Right renal cortex interstitium (tissue), 3 donors: ENCODE measurements at places on chromosomes 16 and 17. TPM values are rescaled to one million over a fixed set of nuclear protein-coding genes. Genes with fewer than 3 reads are reported as not detected.

- DNase-seq = no peak
Observed at GRCh38 chr17:12546983-12547382, 118.7 kb upstream of the MYOCD start.

GRCh38 chr16:70465999-70466804 lies 11.8 kb downstream of the FCSK start:
- DNase-seq = no peak

GRCh38 chr16:81499576-81500380 lies 55.2 kb downstream of the CMIP start:
- no peak for DNase-seq

- no peak for DNase-seq
Observed at GRCh38 chr17:38748892-38749222, 721 bp upstream of the PCGF2 start.

- no peak for DNase-seq
Observed at GRCh38 chr17:51425773-51426172, 165.4 kb downstream of the UTP18 start.

DNA sequence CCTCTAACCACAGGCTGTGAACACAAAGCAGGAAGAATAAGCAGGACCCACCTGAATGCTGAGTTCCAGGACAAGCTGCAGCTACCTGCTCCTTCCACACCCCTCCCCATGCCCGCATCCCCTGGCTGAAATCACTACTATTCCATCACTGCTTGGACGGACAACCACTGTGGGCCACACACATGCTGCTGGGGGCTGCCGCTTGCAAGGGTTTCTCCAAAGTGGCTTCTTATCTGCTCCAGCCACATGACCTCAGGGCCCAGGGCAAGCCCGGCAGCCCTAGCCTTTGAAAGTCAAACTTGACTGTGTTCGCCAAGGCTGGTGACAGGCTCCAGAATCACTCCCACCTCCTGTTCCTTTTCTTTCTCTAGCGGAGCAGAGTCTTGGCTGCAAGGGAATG lies 18.4 kb downstream of the FA2H start:
- DNase-seq = no peak

DNA sequence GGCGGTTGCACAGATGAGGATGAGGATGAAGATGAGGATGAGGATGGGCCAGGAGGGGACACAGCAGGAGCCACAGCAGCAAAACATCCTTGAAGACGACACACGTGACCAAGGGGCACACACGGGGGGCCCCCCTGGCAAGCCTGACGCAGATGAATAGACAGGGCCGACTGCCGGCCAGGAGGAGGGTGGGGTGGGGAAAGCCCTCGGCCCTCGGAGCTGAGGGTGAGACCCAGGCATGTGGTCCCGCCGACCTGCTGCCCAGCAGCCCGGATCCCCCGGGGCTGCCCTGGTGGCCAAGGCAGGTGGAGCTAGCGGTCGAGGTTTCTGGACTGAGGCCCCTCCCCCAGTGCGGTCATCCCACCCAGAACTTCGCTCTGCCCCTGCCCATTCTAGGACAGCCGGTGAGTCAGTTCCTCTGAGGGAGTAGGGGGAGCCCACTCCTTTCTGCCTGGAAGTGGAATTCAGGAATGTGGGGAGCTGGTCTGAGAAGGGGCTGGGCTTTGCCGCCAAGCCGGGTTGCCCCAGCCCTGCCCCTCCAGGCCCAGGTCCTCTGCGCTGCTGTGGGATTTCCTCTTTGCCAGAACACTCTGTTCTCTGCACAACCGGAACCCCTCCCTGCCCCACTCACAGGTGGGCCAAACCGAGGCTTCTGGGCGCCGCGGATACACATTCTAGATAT lies 9.9 kb downstream of the CYGB start:
- no peak for DNase-seq

- no peak for DNase-seq
Observed at GRCh38 chr17:77288115-77288619, 147.4 kb downstream of the SEC14L1 start.

DNA sequence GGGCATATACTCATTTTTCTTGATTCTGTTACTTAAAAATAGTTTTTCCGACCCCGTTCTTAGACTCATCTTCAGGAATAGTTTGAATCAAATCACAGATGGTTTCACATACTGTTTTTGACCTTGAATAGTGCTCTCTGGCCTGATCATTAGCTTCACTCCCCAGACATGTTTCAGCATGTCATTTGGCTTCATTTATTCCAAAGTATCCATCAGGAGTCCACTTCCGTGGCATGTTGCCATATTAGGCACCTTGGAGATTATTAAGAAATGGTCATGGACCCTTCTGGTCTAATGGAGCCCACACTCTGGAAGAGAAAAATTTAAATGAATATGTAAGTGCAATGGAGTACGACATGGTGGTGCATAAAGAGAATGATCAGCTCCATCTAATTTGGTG lies 222.3 kb downstream of the FTO start:
- DNase-seq = no peak

GRCh38 chr16:71242036-71242435 lies 11.5 kb upstream of the HYDIN start:
- DNase-seq = no peak

- no peak for DNase-seq
Observed at GRCh38 chr16:85524630-85525419, 88.3 kb upstream of the GSE1 start.

- no peak for DNase-seq
Observed at GRCh38 chr16:595094-595528, 5.2 kb downstream of the RAB40C start.

DNA sequence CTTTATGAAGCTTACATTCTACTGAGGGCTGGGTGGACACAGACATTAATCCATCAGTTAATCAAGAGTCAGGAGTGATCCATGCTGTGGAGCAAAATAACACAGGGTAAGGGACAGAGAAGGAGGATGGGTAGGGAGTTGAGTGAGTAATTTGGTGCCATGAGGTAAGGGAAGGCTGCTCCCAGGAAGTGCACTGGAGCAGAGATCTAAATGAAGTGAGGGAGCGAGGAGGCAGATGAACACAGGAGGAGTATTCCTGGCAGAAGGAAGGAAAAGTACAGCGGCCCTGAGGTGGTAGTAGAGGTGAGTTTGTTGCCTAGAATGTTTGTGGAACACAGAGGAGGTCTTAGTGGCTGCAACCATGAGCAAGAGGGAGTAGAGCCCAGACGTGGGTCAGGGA lies 34.8 kb downstream of the ASIC2 start:
- DNase-seq = no peak

GRCh38 chr17:67443931-67444595 lies 67.0 kb downstream of the PITPNC1 start:
- DNase-seq = no peak

- no peak for DNase-seq
Observed at GRCh38 chr16:24163935-24164334, 92.2 kb upstream of the CACNG3 start.

DNA sequence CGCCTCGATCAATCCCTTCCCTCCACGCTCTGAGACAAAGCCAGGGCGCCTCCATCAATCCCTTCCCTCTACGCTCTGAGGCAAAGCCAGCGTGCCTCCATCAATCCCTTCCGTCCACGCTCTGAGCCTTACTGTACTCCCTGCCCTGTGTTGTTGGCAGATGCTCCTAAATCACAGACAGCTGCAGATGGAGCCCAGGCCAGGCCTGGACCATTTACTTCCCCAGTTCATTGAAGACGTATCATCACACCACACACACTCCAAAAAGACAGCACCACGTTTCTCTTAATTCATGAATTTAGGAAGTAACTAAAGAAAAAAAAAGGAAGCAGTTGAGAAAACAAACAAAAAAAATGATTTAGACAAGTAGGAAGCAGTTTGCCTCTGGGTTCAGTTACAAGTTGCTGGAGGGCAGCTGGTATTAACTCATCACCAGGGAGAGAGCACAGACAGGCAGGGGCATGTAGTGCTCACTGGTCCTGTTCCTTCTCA lies 7.4 kb upstream of the CD300LD start:
- DNase-seq = no peak

DNA sequence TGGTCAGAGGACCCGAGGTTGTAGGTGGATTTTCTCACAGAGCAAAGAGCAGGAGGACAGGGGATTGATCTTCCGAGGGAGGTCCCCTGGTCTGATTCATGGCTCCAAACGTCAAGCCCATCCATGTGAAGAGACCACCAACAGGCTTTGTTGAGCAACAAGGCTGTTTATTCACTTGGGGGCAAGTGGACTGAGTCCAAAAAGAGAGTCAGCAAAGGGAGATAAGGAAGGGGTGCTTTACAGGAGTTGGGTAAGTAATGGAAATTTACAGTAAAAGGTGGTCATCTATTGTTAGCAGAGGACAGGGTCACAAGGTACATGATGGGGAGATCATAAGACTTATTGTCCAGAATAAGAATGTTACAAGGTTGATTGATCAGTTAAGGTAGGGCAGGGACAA lies 2285.8 kb downstream of the TP53TG3F start:
- no peak for DNase-seq

DNA sequence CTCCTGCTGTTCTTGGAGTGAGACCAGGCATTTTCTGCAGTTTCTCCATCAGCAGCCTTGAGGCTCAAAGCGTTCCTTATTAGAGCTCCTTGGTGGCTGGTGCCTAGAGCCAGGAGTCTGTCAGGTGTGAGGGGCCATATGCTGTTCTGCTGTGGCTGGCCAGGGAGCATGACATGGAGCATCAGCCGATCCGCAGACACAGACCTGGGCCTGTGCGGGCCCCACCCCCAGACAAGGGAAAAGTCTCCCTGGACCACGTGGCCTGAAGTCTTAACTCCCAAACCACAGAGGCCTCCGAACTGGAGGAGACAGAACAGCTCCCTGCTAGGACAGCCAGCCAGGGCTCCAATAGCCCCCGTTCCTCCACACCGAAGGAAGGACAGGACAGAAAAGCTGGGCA lies 162.7 kb upstream of the CIBAR2 start:
- DNase-seq = no peak

GRCh38 chr17:81039854-81040758 lies 5.2 kb downstream of the BAIAP2 start:
- no peak for DNase-seq

DNA sequence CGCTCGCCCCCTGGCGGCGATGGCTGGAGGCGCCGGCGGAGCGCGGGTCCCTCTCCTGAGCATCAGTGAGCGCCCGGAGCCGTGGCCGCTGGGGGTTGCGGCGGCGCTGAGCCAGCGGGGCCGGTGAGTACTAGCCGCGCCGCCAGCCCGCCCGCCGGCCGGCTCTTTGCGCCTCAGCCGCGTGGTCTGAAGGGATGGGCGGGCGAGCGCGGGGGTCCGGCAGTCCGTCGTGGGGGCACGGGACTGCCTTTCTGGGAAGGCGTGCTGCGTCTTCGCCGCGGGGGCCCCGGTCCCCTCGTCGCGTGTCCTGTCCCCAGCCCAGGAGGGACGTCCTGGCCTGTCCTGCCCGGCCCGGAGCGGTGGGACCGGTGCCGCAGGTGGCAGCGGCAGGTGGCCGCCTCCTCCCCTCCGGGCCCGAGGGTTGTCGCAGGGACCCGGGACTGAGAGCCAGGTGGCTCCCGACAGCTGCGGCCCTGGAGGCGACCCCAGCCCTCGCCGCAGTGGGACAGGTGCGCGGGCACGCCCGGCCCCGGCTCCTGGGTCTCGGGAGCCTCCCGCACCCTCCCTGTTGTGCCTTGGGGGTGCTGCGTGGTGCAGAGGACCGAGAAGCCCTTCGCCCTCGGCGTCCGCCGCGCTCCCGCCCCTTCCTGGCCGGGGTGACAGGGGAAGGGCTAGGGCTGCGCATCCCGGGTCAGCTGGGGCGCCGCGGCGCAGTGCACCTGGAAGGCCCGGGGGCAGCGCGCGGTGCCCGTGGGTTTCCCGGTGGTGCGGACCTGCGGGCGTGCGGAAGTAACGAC lies at the start of gene SPECC1:
Gene SPECC1, plus strand, starts transcription at position 58 of the 797 bp plus-strand sequence. CDS start 87,293 bp downstream, outside the sequence.
- peak; percentile 58 for DNase-seq

GRCh38 chr16:10776280-10776679 lies 32.6 kb downstream of the NUBP1 start:
- DNase-seq = no peak

DNA sequence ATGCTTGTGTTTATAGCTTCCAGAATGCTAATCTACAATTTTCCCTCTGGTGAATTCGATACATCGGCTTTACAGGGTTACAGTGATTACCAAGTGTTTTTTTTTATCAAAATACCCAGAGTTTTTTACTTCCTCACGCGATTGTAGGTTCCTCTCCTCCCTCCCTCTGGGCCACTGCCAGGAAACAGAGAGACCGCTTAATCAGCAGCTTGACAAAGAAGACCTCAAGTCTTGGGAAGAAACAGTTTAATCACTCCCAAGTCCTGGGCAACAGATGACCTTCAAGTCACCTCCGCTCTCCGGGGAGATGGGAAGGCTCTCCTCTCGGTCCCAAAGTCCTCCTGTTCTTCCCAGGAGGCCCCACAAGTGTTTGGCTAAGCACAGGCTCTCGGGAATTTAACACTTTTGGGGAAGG lies 23.5 kb downstream of the SMTNL2 start:
- no peak for DNase-seq

- no peak for DNase-seq
Observed at GRCh38 chr17:20952183-20952582, 90.6 kb downstream of the USP22 start.

DNA sequence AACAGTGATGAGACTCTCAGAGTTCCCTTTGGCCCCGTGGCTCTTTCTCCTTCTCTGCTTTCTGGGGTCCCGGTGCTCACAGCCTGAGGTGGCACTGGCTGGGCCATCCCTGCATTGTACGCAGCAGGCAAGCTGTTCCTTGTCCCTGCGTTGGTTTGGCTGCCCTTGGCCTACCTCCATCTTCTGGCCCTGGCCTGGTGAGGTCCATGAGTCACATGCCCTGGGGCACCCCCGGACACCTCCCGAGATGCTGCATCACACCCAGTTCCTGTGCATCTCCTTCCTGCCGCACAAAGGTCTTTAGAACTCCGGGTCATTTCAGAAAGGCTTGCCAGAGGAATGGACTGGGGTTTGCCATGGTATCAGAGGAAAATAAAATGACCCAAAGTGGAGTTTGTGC lies 9.5 kb downstream of the SULT1A2 start:
- no peak for DNase-seq

DNA sequence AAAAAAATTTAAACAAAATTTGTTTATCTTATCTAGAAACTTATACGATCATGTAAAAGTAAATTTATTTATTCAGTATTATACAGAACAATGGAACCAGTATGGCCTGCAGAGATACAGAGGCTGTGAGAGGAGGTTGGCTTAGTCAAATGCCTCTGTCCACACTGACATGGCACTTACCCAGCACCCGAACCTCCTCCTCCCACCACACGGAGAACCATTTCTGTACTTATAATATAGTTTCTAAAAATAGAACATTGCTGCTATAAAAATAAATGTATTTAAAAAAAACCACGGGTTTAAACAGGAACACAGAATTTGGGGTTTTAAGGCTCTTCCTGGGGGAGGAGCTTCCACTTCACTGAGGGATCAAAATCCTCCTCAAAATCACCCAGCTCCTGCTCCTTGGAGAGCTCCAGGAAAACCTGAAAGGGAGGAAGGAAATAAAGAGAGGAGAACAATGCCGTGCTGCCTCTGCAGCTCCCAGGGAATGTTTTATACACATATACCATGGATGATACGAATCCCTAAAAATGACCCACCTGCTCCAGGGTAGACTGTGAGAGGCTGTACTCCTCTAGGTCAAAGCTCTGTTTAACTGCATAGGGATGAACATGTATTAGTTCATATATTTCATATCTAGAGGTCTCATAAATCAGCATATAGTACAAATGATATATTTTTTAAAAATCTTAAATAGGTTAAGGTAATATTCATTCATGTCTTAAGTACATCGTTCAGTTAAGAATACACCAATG lies 87.3 kb downstream of the ABCA8 start:
- no peak for DNase-seq

Gene CSH2
- 1.2 TPM for polyA plus RNA-seq

Gene EMP2
- polyA plus RNA-seq = 26.0 TPM

Gene ALOX12
- polyA plus RNA-seq = 1.8 TPM

Gene ZNF469
- polyA plus RNA-seq = 0.99 TPM

Gene CX3CL1
- polyA plus RNA-seq = 34.3 TPM

Gene RAB11FIP3
- polyA plus RNA-seq = 81.0 TPM

Gene CD2BP2
- 62.9 TPM for polyA plus RNA-seq

Gene KRT39
- polyA plus RNA-seq = not detected
